ENCODE measurements at places on chromosomes 11 and 22.

DNA sequence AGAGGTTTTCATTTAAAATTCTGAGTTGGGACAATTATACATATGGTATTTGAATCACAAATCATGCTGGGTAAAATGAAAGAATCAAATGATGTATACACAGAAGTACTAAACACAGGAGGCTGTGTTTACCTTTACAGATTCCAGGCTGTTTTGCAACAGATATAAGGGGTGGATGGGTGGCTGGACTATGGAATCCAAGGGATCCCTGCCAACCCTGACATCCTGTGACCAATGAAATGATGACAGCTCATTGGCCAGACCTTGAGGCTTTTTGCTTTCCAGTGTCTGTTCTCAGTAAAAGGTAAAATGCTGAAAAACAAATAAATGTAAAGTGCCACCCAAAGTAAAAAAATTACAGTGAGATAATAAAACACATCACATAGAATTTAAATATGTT, 3.3 kb upstream of the DDI1 start:
- DNase-seq: no peak

GRCh38 chr11:72543849-72544542, 109.7 kb upstream of the CLPB start:
- no peak for DNase-seq

- no peak for DNase-seq
Measured at GRCh38 chr11:125211191-125211947, 46.8 kb downstream of the PKNOX2 start.

GRCh38 chr11:96279018-96279895, 63.7 kb downstream of the MAML2 start:
- no peak for DNase-seq

GRCh38 chr11:71574418-71574817, 8.3 kb downstream of the KRTAP5-11 start:
- DNase-seq: no peak

DNA sequence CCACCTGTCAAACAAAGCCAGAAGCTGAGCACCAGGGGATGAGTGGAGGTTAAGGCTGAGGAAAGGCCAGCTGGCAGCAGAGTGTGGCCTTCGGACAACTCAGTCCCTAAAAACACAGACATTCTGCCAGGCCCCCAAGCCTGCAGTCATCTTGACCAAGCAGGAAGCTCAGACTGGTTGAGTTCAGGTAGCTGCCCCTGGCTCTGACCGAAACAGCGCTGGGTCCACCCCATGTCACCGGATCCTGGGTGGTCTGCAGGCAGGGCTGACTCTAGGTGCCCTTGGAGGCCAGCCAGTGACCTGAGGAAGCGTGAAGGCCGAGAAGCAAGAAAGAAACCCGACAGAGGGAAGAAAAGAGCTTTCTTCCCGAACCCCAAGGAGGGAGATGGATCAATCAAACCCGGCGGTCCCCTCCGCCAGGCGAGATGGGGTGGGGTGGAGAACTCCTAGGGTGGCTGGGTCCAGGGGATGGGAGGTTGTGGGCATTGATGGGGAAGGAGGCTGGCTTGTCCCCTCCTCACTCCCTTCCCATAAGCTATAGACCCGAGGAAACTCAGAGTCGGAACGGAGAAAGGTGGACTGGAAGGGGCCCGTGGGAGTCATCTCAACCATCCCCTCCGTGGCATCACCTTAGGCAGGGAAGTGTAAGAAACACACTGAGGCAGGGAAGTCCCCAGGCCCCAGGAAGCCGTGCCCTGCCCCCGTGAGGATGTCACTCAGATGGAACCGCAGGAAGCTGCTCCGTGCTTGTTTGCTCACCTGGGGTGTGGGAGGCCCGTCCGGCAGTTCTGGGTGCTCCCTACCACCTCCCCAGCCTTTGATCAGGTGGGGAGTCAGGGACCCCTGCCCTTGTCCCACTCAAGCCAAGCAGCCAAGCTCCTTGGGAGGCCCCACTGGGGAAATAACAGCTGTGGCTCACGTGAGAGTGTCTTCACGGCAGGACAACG, 11.7 kb downstream of the CXCR5 start:
- peak; percentile 76 for DNase-seq

- DNase-seq: no peak
Measured at GRCh38 chr11:43697679-43698078, 17.1 kb downstream of the HSD17B12 start.

- peak; percentile 3 for DNase-seq
Measured at GRCh38 chr11:22244986-22245592, 52.2 kb downstream of the ANO5 start.

DNA sequence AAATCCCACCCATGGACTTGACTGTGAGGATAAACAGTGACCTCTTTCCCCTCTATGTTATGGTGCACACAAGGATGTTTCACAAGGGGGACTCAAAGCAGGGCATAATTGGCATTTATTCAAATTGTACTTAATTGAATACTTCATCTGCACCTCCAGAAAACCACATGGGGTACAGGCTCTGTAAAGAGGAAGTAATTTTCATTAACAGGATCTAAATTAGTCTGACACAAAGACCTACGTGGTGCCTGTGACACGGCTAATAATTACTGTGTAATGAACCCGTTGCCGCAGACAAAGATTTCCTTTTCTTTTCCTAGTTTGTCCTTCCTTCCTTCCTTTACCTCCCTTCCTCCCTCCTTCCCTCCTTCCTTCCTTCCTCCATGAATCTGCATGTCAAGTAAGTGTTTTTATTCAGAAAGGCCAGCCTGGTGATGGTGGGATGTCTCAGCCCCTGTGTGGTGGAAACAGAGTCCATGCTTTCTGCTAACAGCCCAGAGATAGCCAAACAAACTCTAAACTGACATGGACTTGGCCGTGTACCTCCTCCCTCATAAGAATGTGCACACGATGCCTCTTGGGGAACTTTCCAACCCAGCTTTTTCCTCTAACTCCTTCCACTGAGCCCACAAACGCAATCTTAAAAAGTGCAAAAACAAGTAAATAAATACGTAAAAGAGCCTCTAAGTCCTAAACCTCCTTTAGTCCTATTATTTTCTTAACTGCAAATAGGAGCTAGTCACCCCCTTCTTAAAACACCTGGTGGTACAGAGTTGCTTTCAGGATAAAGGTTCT, 118.8 kb downstream of the INSC start:
- no peak for DNase-seq

DNA sequence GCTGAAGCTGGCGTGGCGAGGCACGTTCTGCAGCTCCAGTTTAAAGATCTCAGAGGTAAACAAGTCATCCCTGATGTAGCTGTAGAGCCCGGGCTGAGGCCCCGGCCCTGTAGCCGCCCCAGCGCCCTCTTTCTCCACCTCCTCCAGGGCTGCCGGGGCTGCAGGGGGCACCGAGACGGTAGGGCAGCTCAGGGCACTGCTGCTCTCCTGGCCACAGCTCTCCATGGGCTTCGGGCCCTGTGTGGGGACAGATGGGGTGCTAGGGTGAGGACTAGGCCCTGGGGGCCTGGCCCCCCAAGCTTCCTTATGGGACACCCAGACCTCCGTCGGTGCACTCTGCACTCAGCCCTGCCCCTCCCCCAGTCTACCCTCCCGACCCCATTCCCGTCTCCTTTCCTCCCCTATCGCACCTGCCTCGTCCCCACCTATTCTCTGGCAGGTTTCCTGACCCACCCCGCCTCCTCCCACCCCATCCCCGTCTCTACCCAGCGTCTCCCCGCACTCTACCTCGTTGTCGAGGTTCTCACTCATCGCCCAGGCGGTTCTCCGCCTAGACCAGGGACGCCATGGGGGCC, 559 bp downstream of the RANBP1 start:
- DNase-seq: no peak

DNA sequence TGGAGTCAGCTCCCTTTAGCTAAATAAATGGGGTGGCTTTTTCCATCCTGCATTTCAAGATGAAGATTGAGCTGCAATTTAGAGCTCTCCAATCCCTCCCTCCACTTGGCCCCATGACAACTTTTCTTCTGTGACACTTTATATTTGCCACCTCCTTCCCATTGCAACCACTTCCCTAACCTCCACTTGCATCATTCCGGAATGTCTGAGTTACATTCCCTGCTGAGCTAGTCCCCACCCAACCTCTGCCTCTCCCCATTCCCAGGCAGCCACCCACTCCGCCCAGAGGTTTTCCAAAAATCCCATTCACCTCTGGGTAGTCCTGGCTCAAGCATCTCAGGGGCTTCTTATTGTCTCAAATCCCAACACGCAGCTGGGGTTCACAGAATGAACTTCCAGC, 24.7 kb downstream of the PC start:
- no peak for DNase-seq

DNA sequence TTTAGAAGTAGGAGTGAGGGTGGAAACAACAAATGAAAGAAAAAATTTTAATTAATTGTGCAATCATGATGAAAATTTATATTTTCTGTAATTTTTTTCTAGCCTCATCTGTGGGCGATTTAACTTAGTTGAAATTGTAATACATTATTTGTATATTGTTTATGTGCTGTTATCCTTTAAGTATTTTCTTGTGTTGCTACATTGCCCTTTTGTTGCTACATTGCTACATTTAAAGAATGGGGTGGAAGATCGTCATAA, 106.2 kb upstream of the OR4B1 start:
- no peak for DNase-seq

- DNase-seq: no peak
Measured at GRCh38 chr11:35791088-35791958, 128.7 kb downstream of the TRIM44 start.

DNA sequence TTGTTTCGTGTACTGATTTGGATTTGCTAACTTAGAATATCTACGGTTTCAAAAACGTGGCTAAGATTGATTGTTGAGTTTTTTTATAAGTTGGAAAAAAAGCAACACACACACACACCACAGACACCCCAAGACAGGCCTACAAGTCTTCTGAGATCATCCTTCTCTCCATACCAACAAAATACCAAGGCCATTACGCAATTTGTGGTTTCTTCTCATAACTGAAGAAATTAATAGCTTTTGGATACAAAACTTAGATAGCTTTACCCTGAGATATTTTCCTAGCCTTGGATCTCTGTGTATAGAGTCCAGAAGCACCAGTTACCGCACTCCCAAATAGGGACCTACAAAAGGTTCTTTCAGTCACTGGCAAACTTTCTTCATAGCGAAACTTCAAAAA, 113.6 kb downstream of the SIK3 start:
- DNase-seq: no peak

DNA sequence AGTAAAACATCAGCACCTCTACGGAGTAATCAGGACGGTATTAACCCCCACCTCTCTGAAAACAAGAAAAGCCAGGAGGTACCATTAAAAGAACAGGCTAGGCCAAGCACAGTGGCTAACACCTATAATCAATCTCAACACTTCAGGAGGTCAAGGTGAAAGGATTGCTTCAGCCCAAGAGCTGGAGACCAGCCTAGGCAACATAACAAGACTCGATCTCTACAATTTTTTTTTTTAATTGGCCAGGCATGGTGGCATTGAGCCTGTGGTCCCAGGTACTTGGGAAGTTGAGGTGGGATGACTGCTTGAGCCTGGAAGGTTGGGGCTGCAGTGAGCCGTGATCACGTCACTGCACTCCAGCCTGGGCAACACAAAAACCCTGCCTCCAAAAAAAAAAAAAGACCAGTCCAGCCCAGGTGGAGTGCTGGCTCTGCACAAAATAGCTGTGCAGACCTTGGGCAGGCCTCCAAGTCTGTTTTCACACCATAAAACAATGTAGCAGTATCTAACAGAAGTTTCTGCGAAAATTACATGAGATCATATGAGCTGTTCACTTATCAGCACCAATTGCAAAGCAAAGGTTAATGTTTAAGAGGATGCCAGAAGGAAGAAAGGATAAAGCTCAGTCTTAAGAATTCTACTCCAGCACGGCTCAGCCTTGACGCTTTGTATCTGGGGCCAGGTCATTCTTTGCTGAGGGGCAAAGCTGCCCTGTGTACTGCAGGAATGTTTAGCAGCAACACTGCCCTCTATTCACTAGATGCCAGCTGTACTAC, 14.8 kb downstream of the CHKA start:
- no peak for DNase-seq

DNA sequence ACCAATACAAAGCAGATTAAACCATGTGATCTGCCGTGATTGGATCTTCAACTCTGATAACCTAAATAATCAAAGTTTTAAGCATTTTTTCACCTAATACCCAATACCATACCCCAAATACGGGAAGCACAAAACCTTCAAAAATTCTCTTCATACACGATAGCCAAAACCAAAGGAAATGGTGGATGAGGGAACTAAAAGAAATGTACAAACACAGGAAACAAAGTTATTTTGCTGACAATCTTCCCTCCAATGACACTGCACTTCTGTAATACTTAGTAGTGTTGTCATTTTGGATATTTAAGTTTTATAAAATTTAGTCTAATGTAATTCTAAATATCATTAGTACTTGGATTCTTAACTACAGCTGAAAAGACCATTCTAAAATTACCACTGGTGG, 27.0 kb downstream of the CSTF3 start:
- DNase-seq: no peak

- no peak for DNase-seq
Measured at GRCh38 chr22:48949375-48950149, 878.1 kb downstream of the BRD1 start.

GRCh38 chr11:25863986-25864385, 467.9 kb upstream of the ANO3 start:
- DNase-seq: no peak

GRCh38 chr22:20464912-20465758, 27.5 kb upstream of the SCARF2 start:
- DNase-seq: no peak

DNA sequence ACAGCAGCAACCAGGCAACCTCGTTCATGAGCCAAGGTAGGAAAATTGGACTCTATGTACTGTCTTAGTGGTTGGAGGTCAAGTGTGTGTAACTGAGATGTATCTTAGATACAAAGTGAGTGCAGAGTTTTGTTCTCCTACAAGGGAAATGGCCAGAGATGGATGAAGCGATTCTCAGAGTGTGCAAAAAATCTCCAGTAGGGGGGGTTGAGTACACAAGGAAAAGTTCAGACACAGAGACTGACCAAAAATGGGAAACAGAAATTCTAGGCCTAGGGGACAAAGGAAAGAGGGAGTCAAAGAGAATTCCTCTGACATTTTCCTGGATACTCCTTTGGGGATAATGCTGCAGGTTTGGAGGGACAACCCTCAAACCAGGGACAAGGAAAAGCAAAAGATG, 38.2 kb upstream of the OR5AK2 start:
- DNase-seq: no peak

- DNase-seq: no peak
Measured at GRCh38 chr11:107777110-107777509, 65.3 kb upstream of the SLN start.

GRCh38 chr11:19781351-19781750, 68.7 kb downstream of the NAV2 start:
- no peak for DNase-seq

Measured in CD4-positive, alpha-beta T cell treated with Interleukin-4 for 4 hours (primary cell).